Progenitor cell of endocrine pancreas (in vitro differentiated cells): ENCODE measurements at places on chromosomes 2 and 18. TPM values are rescaled to one million over a fixed set of nuclear protein-coding genes. Genes with fewer than 3 reads are reported as not detected.

ARMC9 gene
- total RNA-seq = 40.8 and 41.3 TPM in 2 replicates

AQP4 gene
- 1.6 and 1.7 TPM in 2 replicates for total RNA-seq

SFT2D3 gene
- 13.7 and 15.3 TPM in 2 replicates for total RNA-seq

SCN9A gene
- 23.5 and 23.7 TPM in 2 replicates for total RNA-seq

UGP2 gene
- 76.6 and 81.2 TPM in 2 replicates for total RNA-seq

PLEKHH2 gene
- 9.0 and 10.4 TPM in 2 replicates for total RNA-seq

HSBP1L1 gene
- total RNA-seq = 7.0 and 8.0 TPM in 2 replicates

GKN2 gene
- not detected in 2 replicates for total RNA-seq

AGAP1 gene
- total RNA-seq = 43.3 and 47.2 TPM in 2 replicates

GPD2 gene
- total RNA-seq = 43.3 and 49.5 TPM in 2 replicates
